ENCODE measurements at places on chromosomes 6 and 20.

DNA sequence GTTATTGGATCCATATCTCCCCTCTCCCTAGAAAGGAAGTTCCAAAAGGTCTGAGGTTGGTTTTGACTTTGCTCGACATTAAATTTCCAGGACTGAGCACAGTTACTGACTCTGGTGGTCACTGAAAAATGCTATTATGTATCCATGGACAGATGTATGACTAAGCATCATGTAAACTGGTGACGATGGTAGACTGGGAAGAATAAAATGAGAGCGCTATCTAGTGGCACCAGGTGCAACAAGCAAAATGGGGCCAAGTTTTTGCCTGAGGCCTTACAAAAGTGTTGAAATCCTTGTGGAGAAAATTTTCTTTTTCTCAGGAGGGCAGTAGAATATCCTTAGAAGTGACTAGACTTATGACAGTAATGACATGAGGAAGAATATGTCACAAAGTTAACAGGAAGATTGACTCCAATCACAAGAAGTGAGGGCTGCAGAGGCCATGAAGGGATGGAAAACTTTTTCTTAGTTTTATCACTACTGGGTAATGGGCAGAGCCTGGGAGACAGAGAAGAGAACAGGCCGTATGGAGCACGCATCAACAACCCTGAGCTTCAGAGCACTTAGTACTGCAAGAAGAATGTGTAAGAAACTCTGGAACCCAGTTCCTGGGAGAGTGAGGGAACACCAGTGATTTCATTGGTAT, 88.9 kb upstream of the ELOVL5 start:
- DNase-seq, result no peak

GRCh38 chr6:28927846-28928245, 4.1 kb upstream of the TRIM27 start:
- no peak for DNase-seq

- no peak for DNase-seq
Observed at GRCh38 chr6:164185471-164185871, 771.0 kb downstream of the QKI start.

- DNase-seq, result no peak
Observed at GRCh38 chr20:17023806-17024205, 203.0 kb upstream of the PCSK2 start.

- DNase-seq, result peak; percentile 10
Observed at GRCh38 chr6:127186889-127187288, 68.4 kb downstream of the RSPO3 start.

DNA sequence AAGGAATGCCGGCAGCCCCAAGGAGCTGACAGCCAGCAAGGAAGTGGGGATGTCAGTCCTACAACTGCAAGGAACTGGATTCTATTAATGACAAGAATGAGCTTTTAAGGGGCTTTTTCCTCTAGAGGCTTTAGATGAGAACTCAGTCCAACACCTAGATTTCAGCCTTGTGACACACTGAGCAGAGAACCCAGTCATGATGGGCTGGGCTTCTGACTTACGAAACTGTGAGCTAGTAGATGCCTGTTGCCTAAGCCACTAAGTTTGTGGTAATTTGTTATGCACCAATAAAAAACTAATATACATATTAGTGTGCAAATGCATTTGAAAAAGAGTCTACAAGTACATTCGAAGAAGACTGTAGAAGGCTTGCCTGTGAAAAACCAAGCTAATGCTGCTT, 263.3 kb downstream of the SOX4 start:
- no peak for DNase-seq

DNA sequence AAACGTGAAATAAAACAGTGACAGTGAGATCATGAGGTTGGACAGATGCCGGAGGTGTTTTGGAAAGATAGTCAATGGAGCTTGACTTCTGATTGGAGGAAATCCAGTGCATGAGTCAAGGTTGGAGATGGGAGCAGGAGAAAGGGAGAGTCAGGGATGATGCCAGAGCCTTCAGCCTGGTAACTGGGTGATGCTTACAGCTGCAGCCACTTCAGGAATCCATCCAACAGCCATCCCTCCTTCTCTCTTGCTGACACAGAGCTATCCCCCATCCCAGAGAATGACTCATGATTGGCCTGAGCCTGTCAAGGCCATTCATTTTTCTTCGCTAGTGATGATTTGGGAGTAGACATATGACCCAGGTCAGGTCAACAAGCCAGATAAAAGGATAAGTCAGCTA, 112.8 kb downstream of the SAMD5 start:
- no peak for DNase-seq

GRCh38 chr6:118252474-118252873, 295.6 kb upstream of the PLN start:
- DNase-seq, result no peak

DNA sequence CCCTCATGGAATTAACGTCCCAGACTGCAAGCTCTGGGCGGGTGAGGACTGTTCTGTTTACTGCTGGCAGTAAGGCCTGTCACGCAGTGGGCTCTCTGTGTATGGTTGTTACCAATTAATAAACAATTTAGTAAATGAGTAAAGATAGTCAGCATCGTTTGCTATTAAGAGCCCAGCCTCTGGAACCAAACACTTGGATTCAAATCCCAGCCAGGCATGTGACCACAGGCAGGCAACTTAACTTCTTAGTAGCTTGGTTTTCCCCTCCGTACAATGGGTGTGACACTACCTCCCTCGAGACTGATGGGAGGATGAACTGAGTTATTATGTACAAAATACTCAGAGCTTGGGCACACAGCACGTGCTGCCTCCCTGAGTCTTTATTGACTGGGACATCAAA, 137.7 kb upstream of the ARMC2 start:
- no peak for DNase-seq

- peak; percentile 36 for DNase-seq
Observed at GRCh38 chr6:143941852-143942627, 66.0 kb downstream of the PLAGL1 start.

- DNase-seq, result no peak
Observed at GRCh38 chr20:62485062-62485700, 9.4 kb upstream of the GATA5 start.

GRCh38 chr6:134029495-134030455, 22.6 kb downstream of the SLC2A12 start:
- DNase-seq, result no peak

GRCh38 chr6:149934249-149935156, 7.3 kb upstream of the ULBP2 start:
- peak; percentile 72 for DNase-seq

GRCh38 chr6:121838842-121839241, 403.4 kb downstream of the GJA1 start:
- DNase-seq, result no peak

GRCh38 chr20:46438156-46438750, 31.8 kb upstream of the ELMO2 start:
- DNase-seq, result no peak

- DNase-seq, result no peak
Observed at GRCh38 chr20:57146155-57146554, 120.3 kb downstream of the BMP7 start.

DNA sequence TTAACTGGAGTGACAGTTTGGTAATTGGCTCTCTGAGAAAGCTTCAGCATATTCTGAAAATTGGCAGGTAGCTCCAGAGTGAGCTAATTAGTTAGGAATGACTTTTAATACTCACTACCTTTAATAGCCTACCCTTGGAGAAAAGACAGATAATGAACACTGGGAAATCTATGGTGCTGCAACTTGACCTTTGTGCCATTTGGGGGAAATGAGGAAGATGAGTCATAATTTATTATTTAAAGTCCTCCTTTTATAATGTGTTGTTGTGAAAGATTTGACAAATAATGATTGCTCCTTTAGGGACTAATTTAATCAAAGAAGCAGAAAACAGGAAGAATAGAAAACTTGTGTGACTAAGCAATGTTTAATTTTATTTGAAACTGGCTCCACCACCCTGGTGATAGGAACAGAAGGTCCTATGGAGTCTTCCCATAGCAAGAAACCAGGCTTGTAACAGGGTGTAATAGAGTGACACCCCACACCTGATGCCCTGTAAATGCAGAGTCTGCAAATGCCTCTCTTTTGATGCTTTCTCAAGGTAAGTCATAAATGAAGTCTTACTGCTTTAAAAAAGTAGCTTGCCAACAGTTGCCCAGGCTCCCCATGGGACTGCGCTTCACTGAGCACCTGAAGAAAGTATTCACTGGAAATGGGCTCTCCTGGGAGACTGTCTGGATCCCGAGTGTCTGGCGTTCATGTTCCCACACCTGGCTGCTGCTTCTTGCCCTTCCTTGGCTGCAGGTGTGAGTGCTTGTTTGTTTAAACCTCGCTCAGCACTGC, 134.4 kb downstream of the LRRC1 start:
- no peak for DNase-seq

- no peak for DNase-seq
Observed at GRCh38 chr6:145139140-145139850, 596.0 kb downstream of the EPM2A start.

DNA sequence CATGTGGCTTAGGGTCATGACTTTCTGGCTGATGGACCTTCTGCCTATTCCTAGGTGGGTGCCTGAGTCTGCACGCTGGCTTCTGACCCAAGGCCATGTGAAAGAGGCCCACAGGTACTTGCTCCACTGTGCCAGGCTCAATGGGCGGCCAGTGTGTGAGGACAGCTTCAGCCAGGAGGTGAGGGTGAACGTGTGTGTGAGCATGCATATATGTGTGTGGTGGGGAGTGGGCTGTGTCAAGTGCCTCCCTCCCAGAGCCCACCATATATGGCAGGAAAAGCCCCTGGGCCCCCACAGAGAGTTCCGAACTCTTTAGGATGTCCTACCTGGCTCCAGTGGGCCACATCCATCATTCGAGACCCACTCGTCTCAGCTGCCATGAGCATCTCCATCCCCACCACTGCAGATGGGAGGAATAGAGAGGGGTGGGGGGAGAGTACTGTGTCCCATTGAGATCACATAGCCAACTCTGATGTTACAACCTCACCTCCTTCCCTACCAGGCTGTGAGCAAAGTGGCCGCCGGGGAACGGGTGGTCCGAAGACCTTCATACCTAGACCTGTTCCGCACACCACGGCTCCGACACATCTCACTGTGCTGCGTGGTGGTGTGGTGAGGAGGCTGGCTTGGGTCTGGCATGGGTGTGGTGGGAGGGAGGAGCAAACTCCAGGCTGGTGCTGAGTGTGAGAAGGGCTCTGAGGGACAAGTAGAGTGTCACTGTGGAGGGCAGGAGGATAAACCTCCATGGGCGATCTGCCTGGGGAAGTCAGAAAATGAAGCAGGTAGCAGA, 3.2 kb downstream of the SLC22A7 start:
- DNase-seq, result no peak

GRCh38 chr6:12324748-12325147, 34.6 kb downstream of the EDN1 start:
- no peak for DNase-seq

GRCh38 chr6:156279261-156279969, 497.8 kb upstream of the ARID1B start:
- no peak for DNase-seq

- DNase-seq, result no peak
Observed at GRCh38 chr6:108002365-108003221, 44.6 kb upstream of the SEC63 start.

DNA sequence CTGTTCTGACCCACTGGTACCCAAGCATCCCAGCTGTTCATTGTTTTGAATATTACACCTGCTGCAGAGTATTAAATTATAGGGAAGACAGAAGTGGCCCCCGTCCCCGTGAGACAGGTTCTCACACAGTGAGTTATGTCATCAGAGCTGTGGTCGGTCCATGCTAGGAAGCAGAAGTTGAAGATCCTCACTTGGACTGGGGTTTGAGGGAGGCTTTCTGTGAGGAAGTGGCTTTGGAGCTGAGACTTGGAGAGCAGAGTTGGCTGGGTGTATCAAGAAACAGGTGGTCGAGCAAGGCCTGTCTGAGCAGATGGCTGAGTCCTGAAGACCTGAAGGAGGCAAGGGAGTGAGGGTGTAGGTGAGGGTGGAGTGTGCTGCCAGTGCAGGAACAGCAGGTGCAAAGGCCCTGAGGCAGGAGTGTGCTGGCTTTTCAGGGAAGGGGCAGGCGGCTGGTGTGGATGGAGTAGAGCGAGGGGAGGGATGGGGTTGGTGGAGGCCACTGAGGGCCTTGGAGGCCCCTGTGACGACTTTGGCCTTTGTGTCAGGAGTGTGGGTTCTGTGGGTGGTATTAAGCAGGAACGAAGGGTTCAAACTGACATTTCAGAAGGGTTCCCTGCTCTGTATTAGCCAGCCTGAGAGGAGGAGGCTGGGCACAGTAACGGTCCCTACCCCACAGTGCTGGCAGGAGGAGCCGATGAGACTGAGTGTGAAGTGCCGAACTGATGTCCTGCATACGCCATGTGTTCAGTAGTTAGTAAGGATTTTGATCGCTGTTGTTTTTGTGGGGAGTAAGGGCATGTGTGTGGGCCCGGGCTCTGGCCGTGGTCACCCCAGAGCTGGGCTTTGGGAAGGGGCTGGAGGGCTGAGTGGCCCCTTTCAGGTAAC, 11.8 kb downstream of the SRC start:
- no peak for DNase-seq

DNA sequence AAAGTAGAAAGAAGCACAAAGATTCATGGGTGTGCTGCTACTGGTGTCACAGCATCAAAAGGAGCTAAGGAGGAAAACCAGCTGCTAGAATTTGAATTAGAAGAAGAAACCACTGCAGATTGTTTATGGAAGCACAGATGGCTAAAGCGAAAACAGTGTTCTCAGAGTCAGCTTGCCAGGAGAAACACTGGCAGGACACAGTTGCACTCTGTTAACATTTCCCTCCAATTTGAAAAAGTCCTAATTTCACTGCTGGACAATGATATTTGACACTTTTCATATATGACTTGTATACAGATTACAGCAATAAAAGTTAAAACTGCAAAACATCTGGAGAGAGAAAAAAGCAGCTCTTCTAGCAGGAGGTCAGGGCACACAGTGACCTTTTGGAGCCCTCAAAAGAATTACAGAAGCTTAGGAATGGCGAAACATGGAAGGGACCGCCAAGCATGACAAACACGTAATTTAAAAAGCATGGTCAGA, 314.5 kb downstream of the COL12A1 start:
- no peak for DNase-seq

DNA sequence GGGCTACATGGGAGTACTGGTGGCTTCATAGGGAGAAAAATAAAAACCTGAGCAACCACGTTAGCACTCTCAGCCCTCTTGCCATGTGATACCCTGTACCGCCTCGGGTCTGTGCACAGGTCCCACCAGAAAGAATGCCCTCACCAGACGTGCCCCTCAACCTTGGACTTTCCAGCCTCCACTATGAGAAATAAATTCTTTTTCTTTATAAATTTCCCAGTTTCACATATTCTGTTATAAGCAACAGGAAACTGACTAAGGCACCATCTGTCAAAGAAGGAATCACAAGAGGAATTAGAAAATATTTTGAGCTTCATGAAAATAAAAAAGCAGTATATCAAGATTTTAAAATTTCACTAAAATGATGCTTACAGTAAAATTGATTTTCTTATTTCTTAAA, 168.4 kb upstream of the BMP5 start:
- no peak for DNase-seq

Measured in T-helper 1 cell (primary cell).